ENCODE measurements at places on chromosomes 1 and 21. TPM values are rescaled to one million over a fixed set of nuclear protein-coding genes. Genes with fewer than 3 reads are reported as not detected.

WNT9A gene
- 1.1 TPM for total RNA-seq

BTBD8 gene
- total RNA-seq = 4.5 TPM

DNA sequence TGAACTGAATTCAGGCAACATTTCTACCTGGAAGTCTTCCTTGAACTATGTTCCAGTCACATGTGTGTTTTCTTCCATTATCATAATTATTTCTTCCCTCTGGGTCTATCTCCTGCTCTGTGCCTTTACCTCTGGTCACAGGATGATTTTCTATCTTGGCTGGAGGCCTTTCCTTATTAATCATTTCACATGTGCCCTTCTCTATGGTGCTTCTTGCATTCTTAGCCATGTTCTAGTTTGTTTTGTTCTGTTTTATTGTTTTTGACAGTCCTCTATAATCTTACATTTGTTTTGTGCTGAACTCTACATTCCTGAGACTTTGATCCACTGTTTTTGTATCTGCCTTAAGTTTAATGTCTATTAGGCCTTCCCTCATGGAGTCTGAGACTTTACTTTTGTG lies 51.0 kb downstream of the SGIP1 start:
- DNase-seq = no peak

DNA sequence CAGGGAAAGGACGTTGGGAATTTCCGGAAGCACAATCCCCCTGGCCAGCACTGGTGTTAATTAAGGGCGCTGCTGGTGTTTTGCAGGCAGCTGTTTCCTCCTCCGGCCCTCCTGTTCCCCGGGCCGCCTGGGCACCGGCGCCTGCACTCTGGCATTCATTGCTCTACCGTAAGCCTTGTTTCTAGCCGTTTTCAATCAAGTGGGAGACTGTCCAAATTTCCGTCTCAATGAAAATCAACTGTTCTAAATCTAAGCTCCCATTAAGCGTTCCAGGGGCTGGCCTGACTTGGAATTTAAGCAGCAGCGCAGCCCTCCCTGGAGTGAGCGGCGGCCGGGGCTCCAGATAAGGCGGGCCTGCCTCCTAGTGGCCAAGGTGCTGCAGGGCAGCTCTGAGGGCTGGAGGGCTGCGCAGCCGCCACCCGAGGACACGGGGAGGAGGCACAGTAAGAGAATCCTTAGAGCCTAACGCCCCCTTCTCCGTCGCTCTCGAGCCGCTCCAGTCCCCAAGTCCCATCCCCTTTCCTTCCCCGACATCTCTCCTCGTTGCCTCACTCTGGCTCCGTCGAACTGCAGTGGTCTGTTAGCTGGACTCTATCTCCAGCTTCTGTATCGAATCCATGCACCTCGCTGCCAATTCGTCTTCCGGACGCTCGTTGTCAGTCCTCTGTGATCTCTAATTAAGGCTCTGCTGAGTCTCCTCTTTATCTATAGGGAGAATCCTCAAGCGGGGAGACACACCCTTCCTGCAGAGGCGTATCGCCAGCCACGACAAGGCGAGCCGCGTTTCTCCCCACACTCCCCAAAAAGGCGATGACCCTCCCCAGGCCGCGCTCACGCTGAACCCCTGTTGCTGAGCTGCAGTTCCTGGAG lies 57.8 kb upstream of the LRRC8D start:
- DNase-seq = peak; percentile 90

GRCh38 chr1:56897150-56898004 lies 42.8 kb downstream of the C8A start:
- peak; percentile 22 for DNase-seq

DNA sequence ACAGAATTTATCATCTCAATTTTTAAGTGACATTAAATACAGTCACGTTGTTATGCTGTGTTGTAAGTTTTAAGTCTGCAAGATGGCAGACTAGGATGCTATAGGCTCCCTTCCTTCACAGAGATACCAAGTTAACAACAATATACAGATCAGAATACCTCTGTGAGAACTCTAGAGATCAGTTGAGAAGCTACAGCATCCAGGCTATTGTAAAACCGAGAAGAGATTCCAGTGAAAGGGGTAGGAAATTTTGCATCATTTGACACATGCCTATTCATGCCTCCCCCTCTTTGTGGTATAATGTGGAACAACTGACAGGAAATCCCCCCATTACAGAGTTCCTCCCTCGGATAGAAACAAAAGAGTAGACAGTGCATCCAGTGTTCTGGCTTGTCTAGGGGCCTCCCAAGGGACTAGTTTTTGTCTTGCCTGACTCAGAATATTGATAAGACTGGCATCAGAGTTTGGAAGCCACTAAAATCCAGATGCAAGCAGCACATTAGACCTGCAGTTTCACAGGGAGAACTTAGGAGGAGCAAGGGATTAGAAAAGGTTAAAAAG lies 80.6 kb downstream of the LBR start:
- no peak for DNase-seq

Data from left cardiac atrium (tissue), 4 donors.